ENCODE measurements at places on chromosomes 2 and 18.

- no peak for DNase-seq
Observed at GRCh38 chr2:240672076-240672700, 10.5 kb downstream of the AQP12B start.

- DNase-seq: no peak
Observed at GRCh38 chr2:54420524-54421172, 35.5 kb upstream of the SPTBN1 start.

DNA sequence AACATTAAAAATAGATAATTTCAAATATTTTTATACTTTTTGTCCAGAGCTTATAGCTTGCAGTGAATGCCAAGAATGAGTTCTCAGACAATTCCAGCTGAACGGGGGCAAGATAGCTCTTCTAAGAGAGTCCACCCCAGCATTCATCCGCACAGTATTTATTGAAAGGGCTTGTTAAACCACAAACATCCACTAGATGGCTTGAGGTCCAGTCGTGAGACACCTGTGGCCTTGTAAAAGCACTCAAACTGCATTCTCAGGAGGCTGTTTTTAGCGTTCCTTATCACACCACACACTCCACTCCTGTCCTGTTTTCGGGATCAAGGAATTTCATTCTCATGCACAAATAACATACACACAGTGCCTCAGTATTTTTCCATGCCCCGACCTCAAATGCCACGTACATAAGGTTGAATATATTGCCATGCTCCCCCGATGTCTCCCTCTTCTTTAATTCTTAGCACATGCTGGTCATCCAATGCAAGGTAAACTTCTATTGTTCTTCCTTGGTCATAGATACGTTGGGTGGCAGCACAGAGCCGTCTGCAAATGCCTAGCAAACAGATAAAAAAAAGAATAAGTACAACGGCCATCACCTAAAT, 47.4 kb downstream of the DNAJC10 start:
- no peak for DNase-seq

- no peak for DNase-seq
Observed at GRCh38 chr2:37205689-37206341, 9.5 kb downstream of the CEBPZOS start.

DNA sequence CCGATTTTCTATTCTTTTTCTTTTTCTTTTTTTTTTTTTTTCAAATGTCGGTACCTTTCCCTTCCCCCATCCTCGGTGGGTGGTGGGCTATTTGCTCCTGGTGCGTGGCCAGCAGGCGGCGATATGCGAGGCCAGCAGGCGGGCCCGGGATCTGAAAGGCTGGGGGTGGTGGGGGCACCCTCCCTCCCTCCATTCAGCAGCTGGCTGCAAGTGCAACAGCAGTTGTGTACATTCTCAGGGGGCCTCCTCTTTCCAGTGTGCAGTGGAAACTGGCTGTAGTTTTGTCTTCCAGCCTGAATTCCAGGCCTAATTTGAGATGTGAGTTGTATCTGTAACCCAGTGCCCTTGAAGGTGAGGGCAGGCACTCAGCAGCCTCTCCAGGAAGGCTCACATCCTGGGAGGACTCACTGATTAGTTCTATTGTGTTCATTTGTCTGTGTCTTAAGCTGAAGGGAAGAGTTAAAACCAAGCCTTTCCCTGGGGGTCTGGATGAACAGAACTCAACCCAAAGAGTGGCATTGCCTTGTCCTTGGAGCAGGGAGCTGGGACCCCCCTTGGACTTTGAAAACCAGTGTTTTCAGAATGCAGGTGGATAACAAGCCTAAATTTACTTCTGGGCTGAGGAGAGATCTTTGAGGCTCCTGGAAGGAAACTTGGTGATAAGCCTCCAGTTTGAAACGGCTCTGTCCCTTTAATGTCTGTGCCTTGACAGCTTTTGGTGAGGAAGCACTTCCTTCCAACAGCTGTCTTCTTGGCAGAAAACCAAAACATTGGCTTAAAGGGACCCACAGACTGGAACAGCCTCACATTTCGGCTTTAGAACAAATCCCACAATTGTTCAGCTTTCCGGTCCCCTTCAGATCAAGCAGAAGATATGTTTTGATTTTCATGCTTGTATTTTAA, 3.3 kb downstream of the MYCN start:
- no peak for DNase-seq

DNA sequence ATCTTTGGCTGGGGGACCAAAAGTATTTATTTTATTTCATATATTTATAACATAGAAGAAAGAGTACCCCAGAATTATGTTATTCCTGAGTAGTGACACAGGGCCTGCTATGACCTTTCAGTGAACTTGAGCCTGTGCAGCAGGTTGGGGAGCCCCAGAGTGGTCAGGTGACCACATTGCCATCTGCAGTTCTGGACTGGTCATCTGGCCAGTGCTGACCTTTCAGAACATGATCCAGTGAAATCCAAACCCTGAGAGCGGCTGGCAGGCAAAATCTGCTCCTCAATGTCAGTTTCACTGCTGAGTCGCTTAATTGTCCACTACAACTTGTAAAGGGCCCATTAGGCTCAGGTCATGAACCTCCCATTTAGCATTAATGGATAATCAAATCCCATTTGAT, 336.7 kb upstream of the KCNH7 start:
- DNase-seq: no peak

- no peak for DNase-seq
Observed at GRCh38 chr2:63040586-63040985, 10.0 kb upstream of the OTX1 start.

DNA sequence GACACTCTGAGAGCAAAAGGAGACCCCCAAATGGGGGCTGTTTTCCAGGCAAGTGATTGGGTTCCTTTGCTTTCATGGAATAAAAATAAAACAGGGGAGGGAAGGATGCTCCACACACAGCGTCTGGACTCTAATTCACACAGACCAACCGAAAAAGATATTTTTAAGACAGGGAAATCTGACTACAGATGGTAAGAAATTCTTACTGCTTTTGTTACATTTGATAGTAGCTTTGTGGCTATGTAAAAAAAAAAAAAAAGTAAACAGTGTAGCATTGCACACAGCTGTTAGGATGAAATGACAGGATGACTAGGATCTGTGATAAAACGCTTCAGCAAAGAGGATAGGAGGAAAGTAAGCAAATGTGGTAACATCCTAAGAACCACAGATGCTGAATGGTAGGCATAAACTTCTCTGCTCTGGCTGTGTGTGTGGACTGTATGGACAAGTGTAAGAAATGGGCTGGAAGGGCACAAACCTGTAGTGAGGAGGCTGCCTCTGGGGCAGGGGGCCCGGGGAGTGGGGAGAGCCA, 207.6 kb downstream of the ANAPC1 start:
- DNase-seq: no peak

GRCh38 chr2:125745514-125745913, 910.4 kb upstream of the GYPC start:
- DNase-seq: no peak

- DNase-seq: no peak
Observed at GRCh38 chr2:45836740-45837139, 185.3 kb downstream of the PRKCE start.

GRCh38 chr2:38690499-38691420, 24.8 kb downstream of the GALM start:
- DNase-seq: peak; percentile 54

- DNase-seq: no peak
Observed at GRCh38 chr2:234464291-234464645, 32.6 kb downstream of the ARL4C start.

GRCh38 chr2:238203973-238204683, 633 bp upstream of the ILKAP start:
- no peak for DNase-seq

DNA sequence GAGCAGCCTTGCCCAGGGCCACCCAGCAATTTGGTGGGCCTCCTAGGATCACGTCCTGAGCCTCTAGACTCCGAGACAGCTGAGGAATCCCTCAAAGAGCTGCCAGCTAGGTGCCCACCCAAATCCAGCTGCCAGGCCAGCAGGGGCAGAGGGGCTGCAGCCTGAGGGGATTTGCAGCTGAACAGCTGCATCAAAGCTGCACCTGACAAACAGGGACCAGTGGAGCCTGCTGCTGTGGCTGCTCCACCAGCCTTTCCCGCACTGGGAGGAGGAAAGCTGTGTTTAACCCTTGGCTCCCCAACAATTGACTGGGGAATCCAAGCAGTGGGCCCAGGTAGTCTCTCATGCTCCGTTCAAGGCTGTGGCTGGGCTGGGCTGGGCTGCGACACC, 8.2 kb downstream of the ADRA2B start:
- no peak for DNase-seq

- DNase-seq: no peak
Observed at GRCh38 chr2:101375653-101376052, 11.7 kb downstream of the CREG2 start.

- peak; percentile 49 for DNase-seq
Observed at GRCh38 chr18:13614641-13615288, 111.6 kb downstream of the FAM210A start.

DNA sequence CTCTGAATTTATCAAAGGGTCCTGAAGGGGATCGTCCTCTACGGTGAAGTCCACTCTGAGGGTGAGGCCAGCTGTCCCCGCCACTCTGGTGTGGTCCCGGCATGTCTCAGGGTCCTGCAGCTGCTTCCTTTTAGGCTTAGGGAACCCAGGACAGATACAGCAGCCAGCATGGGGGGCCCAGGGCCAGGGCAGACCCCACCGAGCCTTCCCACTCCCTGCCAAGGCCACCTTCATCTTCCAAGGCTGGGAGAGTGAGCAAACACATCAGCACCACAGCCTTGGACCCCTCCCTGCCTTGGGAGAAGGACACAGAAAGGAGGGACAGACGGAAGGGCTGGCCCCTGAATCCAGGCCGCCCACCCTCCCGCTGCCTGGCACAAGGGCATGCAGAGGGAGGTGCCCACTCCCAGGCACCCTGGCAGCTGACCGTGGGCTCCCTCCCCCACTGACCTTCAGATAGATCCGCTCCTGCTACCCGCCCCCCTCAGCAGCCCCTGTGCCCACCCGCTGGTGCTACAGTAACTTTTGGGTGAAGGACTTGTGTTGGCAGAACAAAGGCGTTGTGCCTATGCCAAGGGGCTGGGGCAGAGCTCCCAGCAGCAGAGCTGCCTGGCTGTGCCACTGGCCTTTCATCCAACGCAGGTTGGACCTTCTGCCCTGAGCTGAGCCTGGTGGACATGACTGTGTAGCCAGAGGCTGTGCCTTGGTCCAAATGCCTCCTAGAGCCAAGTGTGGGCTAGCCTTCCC, 7.6 kb downstream of the CYP26B1 start:
- DNase-seq: no peak

DNA sequence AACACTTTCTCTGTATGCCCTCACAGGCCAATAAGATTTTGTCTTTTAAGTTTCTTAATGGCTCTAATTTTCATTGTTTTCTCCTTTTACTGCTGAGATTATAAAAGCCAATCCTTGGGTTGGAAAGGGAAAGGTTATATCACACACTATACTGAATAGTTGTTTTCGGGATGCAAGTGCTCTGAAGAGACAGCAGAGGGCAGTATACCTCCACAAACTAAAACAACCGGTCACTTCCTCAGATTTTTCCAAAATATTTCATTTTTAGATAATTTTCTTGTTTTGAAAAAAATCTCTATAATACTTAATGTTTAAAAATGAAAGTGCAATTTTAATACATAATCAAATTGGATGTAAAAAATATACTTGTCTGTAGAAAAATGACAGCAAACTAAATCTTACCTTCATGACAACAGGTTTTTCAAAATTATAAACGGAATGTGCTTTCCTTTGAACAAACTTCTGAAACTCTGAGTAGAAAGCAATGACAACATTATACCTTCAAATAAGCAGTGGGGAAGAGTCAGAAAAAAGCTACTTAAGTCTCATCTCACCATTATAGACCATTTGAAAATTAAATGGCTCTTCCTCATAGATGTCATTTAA, 82.7 kb downstream of the ORC4 start:
- peak; percentile 18 for DNase-seq

DNA sequence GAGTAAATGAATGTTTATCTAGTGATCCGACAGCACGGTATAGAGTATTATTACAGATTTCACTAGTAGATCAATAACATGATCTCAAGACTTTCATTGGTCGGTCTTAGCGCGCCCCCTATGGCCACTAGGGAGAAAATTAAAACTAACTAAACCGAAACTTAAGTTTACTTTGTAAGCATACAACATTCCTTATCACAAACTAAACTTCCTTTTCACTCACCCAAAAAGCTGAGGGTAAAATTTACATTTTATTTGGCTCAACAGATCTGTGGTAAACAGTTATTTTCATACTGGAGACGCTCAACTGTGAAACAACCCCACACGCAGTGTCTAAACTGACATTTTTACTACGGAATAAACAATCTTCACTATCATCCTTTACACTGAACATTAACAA, 215.6 kb upstream of the MAP2 start:
- DNase-seq: no peak

DNA sequence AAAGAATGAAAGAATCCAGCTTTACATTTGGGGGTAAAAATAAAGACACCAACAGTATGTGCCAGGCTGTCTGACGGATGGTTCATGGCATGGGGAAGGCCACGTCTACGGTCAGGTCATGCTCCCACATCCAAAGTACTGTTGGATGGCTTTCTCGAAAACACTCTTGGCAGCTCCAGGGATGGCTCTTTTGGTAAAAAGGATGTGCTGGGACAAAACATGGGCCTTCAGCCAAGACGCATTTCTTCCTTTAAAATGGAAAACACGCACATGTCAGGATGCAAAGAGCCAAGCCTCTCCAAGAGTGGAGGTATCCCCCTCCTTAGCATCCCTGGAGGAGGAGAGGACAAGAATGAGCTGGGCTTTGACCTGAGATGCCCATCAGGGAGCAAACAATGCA, 376.5 kb upstream of the KLHL29 start:
- DNase-seq: no peak

- no peak for DNase-seq
Observed at GRCh38 chr2:133457861-133458260, 110.4 kb downstream of the NCKAP5 start.

- no peak for DNase-seq
Observed at GRCh38 chr2:205805136-205805535, 122.8 kb downstream of the NRP2 start.

DNA sequence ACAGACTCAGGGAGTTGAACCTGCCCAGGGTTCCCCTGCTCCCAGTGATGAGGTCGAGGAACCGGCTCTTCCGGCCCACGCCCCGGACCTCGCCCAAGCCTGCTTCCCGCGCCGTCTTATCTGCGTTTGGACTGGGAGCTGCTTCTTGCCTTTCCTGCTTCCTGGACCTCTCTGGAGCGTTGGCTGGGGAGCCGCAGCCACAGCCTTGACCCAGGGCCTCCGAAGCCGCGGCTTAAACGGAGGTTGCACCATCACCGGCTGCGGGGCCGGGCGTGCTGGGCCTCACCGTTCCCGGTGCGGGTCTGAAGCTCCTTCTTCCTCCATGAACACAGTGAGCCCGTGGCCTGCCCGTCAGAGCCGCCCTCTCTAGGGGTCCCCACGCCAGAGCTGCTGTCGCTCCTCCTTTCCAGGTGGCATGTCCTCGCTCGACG, 13.3 kb downstream of the NTSR2 start:
- no peak for DNase-seq

DNA sequence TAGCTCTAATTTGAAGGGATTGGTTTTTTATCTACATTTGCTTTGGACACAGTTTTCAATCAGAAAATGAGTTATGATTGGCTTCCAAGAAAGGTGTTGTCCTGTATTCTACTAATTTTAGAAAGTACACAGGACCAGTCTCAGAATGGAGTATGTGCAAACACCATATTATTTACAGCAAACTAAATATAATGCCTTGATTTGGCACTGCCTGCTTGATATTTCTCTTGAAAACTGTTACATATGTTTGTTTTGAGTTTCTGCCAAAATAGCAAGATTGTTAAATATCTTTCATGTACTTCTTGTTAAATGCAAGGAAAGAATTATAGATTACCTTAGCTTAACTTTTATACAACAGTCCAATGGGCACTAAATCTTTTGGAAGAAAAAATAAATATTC, 694.9 kb downstream of the KCNJ3 start:
- DNase-seq: no peak

GRCh38 chr2:96535331-96535730, 1.2 kb upstream of the ARID5A start:
- DNase-seq: no peak

- peak; percentile 6 for DNase-seq
Observed at GRCh38 chr18:14086458-14087231, 45.6 kb downstream of the ZNF519 start.
